ENCODE measurements at places on chromosomes 6 and 20. TPM values are rescaled to one million over a fixed set of nuclear protein-coding genes. Genes with fewer than 3 reads are reported as not detected.

Gene NRSN1
- total RNA-seq, result not detected

DNA sequence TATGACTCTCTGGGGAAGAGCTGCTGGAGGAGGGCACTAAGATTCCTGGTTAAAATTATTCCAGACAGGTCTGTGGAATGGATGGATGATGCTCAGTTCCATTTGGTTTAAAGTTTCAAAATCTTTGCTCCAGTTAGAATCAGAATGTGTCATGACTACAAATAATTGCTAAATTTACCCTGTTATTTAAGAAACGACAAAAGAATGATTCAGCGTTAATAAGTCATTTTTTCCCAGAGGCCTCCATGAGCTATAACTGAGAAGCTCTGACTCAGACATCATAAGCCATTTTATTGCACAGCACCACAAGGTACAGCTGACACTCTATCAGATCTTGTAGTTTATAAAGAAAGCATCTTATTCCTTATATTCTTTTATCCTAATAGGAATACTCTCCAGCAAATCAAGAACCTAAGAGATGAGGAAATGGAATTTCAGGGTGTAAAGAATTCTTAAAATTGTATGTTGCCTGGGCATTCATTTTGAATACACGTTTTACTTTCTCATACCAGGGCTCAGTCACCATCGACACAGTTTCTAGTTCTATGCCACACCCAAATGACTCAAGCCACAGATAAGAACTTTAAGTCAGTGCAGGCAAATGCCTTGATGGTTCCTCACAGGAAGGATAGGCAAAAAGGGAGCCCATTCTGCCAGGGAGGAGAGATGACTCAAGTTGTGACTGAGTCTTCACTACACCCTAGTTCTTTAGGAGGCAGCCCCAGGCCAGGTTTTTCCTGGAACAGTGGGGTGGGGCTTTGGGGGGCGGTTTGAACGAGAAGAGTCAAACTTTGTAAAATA is 636.0 kb downstream of the MMUT start:
- DNase-seq, result peak; percentile 97

DNA sequence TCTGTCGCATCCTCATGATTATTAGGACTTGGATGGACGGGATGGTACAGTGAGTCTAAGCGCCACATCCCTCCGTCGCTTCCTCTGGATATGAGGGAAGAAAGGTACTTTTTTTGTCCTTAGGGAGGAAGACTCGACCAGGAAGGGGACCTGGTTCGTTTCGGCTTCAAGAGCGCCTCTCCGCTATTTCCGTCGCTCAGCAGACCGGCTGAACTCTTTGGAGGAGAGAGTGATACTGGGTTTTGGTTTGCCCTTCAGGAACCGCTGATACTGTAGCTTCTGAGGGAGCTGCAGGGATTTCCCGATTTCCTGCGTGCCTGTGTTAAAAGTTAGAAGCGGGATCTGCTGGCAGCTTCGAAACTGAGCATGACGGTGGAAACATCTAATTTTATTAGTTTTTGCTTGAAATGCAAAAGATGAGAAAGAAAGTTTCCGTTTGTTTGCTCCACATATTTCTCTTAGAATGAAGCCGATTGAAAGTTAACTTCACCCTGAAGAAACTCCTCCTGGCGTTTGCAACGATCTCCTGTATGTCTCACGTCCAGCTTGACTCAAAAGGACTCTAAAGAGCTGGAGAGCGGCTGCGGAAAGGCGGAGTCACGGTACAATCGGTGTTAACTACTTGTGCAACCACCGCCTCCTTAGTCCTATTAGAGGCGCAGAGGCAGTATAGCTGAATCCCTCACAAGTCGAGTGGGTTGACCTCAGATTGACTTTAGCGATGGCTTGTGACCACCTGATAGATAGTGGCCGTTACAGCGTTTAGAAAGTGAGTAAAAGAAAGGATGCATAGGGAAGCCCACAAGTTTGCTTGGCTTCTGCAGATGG is 129.4 kb downstream of the TRIM27 start:
- DNase-seq, result peak; percentile 48

GRCh38 chr20:56985066-56985685 is 281.3 kb downstream of the BMP7 start:
- no peak for DNase-seq

DNA sequence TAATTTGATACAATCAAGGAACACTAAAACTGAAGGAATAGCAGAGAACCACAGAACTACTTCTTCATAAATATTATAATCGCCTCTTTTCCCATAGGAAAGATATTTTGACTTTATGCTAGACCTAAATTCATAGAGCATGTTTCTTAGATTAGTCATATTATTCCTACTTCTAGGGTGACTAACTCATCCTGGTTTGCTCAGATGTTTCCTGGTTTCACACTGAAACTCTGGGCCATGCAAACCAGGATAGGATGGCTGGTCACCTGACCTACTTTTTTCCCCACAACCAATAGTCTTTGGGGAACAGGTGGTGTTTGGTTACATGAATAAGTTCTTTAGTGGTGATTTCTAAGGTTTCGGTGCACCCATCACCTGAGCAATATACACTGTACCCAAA is 42.8 kb downstream of the MMS22L start:
- peak; percentile 7 for DNase-seq

Gene NRN1
- total RNA-seq, result 44.1 TPM

DNA sequence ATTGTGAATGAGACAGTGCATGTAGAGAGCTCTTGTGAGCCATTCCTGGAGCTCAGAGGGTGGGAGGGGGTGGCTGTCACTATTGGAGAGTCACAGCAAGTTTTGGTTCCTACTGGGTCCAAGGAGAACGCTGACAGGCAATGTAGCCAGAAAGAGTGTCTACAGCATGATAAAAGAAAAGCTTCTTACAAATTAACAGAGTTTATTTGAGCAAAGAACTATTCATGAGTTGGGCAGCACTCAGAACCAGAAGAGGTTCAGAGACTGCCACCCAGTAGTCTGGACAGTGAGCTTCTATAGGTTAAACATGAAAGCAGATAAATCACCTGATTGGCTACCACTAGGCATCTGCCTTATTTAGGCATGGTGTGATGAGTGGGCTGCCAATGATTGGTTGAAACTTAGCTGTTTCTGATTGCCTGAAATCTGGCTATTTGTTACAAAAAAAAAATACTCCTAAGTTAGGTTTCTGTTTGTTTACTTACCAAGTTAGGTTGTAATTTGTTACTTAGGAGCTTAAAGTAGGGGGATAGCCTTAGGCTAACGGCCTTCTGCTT is 473.4 kb downstream of the PREX1 start:
- DNase-seq, result no peak

Gene ASIP
- total RNA-seq, result not detected

Gene ELOVL2
- 56.3 TPM for total RNA-seq

- DNase-seq, result no peak
Observed at GRCh38 chr6:82441047-82441855, 77.6 kb downstream of the TPBG start.

DNA sequence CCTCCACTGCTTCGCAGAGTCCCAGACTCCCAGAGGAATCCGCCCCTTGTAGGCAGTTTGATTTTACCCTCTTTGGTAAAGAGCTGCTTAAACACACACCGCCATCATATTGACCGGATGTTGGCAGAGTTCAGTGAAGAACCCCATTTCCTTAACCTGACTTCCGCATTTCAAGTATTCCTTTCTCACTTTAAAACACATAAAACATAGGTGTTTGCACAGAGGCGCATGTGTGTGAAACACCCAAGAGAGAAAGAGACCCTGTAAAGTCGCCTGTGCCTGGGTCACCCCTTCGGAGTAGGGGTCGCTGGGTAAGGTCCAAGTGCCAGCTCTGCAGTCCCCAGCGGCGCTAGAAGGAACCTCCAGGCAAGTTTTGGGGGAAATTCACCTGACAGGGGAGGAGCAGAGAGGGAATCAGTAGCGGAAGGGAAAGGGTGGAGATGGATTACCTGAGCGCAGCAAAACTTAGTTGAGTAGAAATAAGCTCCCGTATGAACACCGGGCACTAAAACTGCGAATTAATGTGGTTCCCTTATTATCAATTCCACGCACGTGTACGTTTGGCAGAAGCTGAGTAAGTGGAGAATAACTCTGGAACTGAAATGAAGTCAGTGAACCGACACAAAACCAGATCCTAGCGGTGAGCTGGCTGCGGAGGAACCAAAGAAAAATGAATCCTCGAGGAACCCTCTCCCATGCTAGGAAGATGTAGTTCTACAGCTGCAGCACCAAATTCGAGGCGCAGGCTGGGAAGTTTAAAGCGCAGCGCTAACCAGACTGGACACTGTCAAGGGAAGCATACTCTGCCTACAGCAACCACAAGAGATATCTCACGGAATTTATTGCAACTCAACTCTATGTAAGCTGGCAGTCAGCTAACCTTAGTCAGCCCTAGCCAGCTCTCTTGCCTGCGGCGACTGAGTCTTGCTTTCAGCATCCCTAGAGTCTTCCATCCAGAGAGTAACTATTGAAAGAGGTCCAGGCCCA is 3.5 kb upstream of the HTR1B start:
- no peak for DNase-seq

Gene TBPL1
- total RNA-seq, result 40.7 TPM

GRCh38 chr20:33442136-33443005 is 1.2 kb downstream of the SNTA1 start:
- DNase-seq, result no peak

Gene TMEM244
- total RNA-seq, result not detected

DNA sequence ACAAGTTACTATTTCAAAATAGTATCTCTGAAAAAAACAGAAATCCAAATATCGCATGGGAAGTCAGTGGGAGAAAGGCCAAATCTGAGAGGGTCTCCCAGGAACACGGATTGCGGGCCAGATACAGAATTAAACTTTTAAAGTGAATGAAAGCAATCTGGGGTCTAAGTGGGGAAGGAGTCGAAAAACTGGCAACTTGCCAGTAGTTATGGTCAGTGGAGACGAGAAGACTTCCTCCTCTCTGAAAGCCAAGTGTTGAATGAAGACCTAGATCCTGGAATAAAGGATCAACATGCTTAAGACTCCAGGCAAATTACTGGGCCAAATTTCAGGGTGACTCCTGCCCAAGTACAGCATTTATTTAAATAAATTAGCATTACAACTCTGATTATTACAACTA is 123.6 kb downstream of the BFSP1 start:
- DNase-seq, result no peak

DNA sequence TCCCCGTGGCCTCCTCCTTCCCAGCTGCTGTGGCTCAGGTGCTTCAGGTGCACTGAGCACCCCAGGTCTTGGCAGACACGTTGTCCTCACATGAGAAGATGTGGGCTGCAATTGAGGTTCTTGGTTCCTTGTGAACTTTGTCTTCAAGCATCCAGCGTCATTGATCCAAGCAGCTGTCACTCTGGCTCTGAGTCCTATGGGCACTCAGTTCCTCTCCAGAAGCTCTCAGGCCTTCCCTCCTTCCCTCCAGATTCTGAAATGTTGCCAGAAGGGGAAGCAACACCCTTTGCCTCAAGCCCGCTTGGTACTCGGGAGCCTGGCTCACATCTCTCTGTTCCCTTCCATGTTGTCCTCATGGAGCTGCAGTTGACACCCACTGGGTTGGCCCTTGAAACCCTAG is 8.4 kb upstream of the MRGBP start:
- DNase-seq, result no peak

- DNase-seq, result no peak
Observed at GRCh38 chr6:49856282-49856681, 10.1 kb downstream of the CRISP1 start.

Gene SCUBE3
- total RNA-seq, result 2.5 TPM

- DNase-seq, result no peak
Observed at GRCh38 chr6:136244061-136244616, 6.0 kb downstream of the MTFR2 start.

Gene WFDC5
- not detected for total RNA-seq

- no peak for DNase-seq
Observed at GRCh38 chr6:6407071-6407741, 86.7 kb upstream of the F13A1 start.

- no peak for DNase-seq
Observed at GRCh38 chr6:44264154-44265006, 971 bp downstream of the NFKBIE start.

DNA sequence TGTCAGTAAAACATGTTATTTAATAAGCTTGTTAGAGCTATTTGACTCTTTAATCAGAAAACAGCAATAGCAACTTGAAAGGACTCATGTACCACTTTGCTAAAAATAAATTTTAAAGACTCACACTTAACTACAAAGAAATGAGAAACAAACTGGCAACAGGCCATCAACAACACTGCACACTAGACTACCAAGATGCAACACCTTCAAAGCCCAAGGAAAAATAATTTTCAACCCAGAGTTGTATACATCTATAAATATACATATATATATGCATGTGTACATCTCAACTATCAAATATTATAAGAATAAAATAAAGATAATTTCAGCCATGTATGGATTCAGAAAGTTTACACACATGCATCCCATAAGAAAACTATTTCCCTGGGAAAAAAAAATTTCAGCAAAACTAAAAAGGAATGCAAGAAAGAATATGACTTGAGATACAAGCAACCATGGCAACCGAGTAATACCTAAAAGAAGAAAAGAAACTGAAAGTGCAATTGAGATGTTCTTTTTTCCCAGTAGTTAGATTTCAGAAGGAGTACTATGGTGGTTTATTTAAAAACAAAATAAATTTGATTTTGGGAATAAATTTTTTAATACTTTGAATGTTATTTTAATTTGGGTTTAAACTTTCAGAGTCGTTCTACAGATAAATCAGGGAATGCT is 303.8 kb downstream of the UBE3D start:
- DNase-seq, result no peak

Gene HDAC2
- total RNA-seq, result 163 TPM

GRCh38 chr6:169479783-169480495 is 221.9 kb downstream of the WDR27 start:
- no peak for DNase-seq

Gene SNAP25
- total RNA-seq, result not detected

GRCh38 chr6:53831081-53831869 is 36.5 kb downstream of the LRRC1 start:
- no peak for DNase-seq

GRCh38 chr20:58624687-58625086 is 26.4 kb upstream of the STX16 start:
- no peak for DNase-seq

Gene WASF1
- 4.7 TPM for total RNA-seq

DNA sequence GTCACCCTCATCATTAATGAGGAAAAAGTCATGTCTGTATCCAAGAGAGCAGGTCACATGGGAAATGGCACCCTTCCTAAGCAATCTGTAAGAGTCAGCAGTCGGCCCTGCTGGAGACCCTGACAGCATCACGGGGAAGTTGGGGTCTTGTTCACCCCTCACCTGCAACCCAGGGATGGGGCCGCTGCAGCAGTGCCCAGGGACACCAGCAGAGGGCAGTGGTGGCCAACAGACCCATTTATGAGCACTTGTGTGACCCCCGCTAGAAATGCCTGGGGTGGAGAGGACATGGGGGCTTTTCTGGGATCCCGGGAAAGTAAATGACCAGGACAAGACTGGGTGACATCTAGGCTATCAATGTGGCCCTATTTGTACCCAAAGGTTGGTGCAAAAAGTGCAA is 35.9 kb downstream of the ANKRD60 start:
- DNase-seq, result no peak

GRCh38 chr20:40175296-40175695 is 513.7 kb downstream of the MAFB start:
- DNase-seq, result no peak

GRCh38 chr6:44190715-44191114 is 26.0 kb upstream of the MYMX start:
- no peak for DNase-seq

- DNase-seq, result no peak
Observed at GRCh38 chr6:163459536-163459935, 45.0 kb downstream of the QKI start.

Measured in MG63 (cell line).